ENCODE measurements at places on chromosomes 6 and 20. TPM values are rescaled to one million over a fixed set of nuclear protein-coding genes. Genes with fewer than 3 reads are reported as not detected.
A peak's percentile ranks its signal among the peaks of the same experiment; 100 is the strongest.

DNA sequence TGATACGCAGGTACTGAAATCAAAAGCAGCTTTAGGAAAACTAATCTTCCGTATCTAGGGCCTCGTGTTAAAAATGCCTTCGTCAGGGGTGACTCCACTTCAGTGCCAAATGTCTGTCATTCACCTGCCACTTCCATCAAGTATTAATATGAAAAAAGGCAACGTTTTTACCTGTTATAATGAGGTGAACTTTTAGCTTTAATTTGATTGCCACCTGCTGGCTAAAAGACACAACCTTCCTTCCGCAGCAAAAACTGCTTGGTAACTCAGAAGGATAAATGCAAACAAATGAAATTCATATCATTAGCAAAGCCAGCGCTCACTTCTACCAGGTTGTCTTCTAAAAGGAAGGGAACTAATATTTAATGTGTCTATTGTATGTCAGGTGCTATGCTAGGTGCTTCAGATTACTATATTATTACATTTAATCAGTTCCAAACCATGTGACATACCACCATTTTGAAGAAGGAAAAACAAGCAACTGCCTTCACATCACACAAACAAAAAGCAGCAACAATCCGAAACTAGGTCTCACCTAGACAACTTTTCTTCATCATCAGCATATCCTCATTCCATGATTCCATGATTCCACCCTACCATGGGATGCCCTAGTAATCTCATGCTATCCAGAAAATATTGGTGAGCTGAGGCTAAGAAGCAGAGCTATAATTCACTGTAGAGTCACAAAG lies 20.6 kb upstream of the ARHGAP18 start:
- no peak for DNase-seq
- H3K36me3 ChIP-seq = no peaks in the 10 kb centered on the region
- H3K27ac ChIP-seq = no peak overlapping the region

- DNase-seq = no peak
- no peaks in the 10 kb centered on the region for H3K36me3 ChIP-seq
- no peaks in the 10 kb centered on the region for H3K4me1 ChIP-seq
- H3K27ac ChIP-seq = no peak overlapping the region
These were observed 58.5 kb downstream of the SCAF8 start for GRCh38 chr6:154791556-154792317.

- H3K4me3 ChIP-seq = no peak overlapping the region
- H3K27me3 ChIP-seq = no peaks in the 10 kb centered on the region
- H3K36me3 ChIP-seq = no peaks in the 10 kb centered on the region
- H3K4me1 ChIP-seq = no peaks in the 10 kb centered on the region
These were observed 23.7 kb downstream of the SERPINB1 start for GRCh38 chr6:2817903-2818443.

- no peak overlapping the region for H3K4me3 ChIP-seq
- no peak overlapping the region for H3K27ac ChIP-seq
These were observed 129.1 kb upstream of the SALL4 start for GRCh38 chr20:51931371-51931781.

DNA sequence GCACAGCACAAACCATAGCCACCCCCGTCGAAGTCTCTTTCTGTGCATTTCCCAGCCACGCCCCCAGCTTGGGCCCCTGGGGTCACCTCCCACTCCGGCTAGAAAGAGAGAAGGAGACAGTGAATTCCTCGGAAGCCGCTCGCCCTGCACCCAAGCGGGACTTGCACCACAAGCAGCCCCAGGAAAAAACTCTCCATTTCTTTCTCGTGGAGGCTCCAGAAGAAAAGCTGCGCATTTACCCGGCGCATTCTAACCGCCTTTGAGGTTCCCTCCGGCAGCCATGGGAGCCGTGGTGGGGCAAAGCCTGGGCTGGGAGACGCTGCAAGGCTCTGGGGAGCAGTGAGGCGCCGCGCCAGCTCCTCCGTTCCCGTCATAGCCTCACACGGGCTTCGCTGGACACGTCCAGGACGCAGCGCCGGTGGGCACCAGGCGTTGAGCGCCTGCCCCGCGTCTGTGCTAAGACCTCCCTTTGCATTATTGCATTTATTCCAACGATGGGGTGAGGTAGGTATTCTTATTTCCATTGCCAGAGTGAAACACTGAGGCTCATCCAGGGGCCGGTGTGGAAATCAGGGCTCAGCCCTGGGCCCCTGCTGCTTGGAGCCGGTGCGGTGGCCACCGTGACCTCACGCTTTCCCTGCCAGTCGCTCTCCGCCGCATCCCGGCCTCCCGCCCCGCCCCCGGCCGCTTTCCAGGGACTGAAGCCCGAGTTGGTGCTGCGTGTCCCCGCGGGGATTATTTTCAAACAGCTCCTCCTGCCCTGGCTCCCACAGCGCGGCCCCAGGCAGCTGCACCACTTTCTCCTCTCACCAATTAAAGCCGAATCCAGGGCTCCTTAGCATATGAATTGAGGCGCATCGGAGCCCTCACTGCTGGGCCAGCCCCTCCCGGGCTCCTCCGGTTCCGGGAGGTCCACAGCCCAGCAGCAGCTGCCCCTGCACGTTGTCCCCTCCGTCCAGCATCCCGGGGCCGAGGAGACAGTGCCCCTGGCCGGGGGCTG lies 148.3 kb upstream of the AFDN start:
- DNase-seq = no peak
- H3K27me3 ChIP-seq = no peaks in the 10 kb centered on the region
- H3K4me3 ChIP-seq = peak overlapping the region; percentile 48
- peaks cover 9% of the 10 kb centered on the region for H3K4me1 ChIP-seq

- no peaks in the 10 kb centered on the region for H3K36me3 ChIP-seq
- no peaks in the 10 kb centered on the region for H3K4me1 ChIP-seq
- no peak overlapping the region for H3K4me3 ChIP-seq
These were observed 95.9 kb upstream of the EMILIN3 start for GRCh38 chr20:41462372-41463161.

Gene TNFAIP3
- 25.9 TPM for total RNA-seq

DNA sequence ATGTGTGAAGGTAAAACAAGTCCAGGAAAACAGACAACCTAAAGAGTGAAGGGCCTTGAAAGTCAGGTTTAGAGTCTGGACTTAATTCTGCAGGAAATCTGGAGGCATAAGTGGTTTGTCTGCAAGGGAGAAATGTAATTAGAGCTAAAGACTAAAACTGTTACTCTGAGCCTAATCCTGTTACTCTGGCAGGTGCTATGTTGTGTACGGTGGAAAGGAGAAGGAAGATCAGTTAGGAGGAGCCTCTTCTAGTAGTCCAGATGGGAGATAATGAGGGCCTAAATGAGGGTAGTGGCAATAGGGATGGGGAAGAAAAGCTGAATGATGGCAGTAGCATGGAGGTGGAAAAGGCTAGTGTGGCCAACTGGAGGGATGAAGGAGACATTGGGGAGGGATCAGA lies 118.5 kb downstream of the PDSS2 start:
- H3K4me3 ChIP-seq = no peak overlapping the region
- no peaks in the 10 kb centered on the region for H3K4me1 ChIP-seq
- no peak for DNase-seq
- no peaks in the 10 kb centered on the region for H3K27me3 ChIP-seq

- no peak for DNase-seq
- H3K4me3 ChIP-seq = no peak overlapping the region
- H3K4me1 ChIP-seq = no peaks in the 10 kb centered on the region
- no peaks in the 10 kb centered on the region for H3K36me3 ChIP-seq
- no peaks in the 10 kb centered on the region for H3K27me3 ChIP-seq
- no peak overlapping the region for H3K27ac ChIP-seq
These were observed 7.8 kb upstream of the CST3 start for GRCh38 chr20:23645575-23645974.

GRCh38 chr6:150324044-150324443 lies 44.8 kb upstream of the IYD start:
- H3K27me3 ChIP-seq = no peaks in the 10 kb centered on the region
- no peak overlapping the region for H3K4me3 ChIP-seq
- H3K27ac ChIP-seq = no peak overlapping the region
- no peak for DNase-seq
- no peaks in the 10 kb centered on the region for H3K4me1 ChIP-seq
- H3K36me3 ChIP-seq = no peaks in the 10 kb centered on the region

- H3K27me3 ChIP-seq = no peaks in the 10 kb centered on the region
- H3K4me3 ChIP-seq = no peak overlapping the region
- no peak for DNase-seq
- H3K36me3 ChIP-seq = no peaks in the 10 kb centered on the region
These were observed 84.0 kb upstream of the EXOC2 start for GRCh38 chr6:776951-777350.

Gene DYNLT2
- 2.6 TPM for total RNA-seq

Gene ADGRF5
- total RNA-seq = 41.6 TPM

DNA sequence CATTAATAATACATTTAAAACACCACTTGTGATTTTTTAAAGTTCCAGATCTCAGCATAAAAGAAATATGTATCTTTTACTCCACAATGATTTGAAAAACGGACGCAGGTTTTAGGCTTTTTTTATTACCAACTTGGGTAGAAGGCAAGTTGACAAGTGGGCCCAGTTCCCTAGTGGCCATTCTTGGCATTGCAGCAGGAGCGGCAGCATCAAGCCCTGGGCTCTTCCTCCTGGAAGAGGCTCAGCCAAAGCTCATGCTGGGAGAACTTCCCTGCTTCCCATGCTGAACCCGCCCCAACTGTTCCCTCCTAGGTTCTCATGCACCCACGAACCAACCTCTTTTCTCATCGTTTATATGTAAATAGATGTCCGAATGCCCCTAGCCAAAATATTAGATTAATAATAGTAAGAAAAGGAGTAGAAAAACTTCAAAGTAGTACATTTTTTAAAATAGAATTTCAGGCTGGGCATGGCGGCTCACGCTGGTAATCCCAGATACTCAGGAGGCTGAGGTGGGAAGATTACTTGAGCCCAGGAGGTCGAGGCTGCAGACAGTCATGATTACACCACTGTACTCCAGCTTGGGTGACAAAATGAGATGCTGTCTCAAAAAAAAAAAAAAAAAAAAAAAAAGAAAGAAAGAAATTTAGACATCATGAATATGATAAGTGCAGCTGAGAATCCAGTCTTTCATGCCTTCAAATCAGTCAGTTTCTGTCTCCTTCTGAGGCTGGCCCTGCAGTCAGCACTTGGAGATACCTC lies 18.2 kb upstream of the MYB start:
- no peak for DNase-seq
- no peaks in the 10 kb centered on the region for H3K36me3 ChIP-seq
- no peaks in the 10 kb centered on the region for H3K4me1 ChIP-seq
- no peaks in the 10 kb centered on the region for H3K27me3 ChIP-seq
- no peak overlapping the region for H3K27ac ChIP-seq

Gene NNAT
- 9.7 TPM for total RNA-seq

DNA sequence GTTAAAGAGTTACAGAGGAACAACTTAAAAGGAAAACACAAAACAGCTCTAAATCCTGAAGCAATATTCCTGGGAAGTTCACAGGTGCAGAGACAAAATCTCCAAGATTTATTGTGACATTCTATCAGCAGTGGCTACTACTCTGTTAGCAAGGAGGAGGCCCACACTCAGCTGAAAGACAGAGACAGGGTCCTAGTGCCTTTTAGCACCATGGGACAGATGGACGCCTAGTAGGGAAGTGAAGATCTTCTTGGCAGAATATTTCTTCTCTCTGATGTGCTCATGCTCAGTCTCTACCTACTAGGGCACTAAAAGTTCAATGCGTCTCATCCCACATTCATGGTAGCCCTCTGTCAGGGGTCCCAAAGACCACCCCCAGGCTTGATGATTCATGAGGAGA lies 133.4 kb downstream of the LAMP5 start:
- no peak overlapping the region for H3K27ac ChIP-seq
- H3K27me3 ChIP-seq = no peaks in the 10 kb centered on the region
- H3K36me3 ChIP-seq = no peaks in the 10 kb centered on the region
- H3K4me1 ChIP-seq = no peaks in the 10 kb centered on the region

GRCh38 chr6:14085176-14085787 lies 32.3 kb upstream of the CD83 start:
- H3K4me3 ChIP-seq = no peak overlapping the region
- H3K4me1 ChIP-seq = no peaks in the 10 kb centered on the region
- H3K27ac ChIP-seq = no peak overlapping the region
- no peaks in the 10 kb centered on the region for H3K36me3 ChIP-seq
- DNase-seq = no peak

DNA sequence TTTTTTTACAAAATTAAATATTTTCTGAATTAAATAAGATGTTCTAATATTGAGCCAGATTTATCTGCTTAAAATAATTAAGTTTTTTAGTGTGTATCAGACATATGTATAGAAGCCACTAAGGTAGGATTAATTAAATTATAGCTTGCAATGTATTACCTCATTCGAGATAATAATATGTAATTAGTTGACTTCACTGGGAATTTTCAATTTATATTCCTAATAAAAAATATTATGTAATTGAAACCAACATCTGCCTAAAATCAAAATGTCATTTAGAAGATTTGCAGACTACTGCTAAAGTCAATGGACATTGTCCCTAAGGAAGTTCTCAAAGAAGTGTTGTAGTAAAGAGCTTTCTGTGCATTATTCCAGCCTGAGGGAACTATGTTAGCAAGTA lies 254.7 kb downstream of the EYS start:
- no peaks in the 10 kb centered on the region for H3K4me1 ChIP-seq
- no peaks in the 10 kb centered on the region for H3K27me3 ChIP-seq
- no peak for DNase-seq
- H3K4me3 ChIP-seq = no peak overlapping the region

- H3K4me3 ChIP-seq = no peak overlapping the region
- no peaks in the 10 kb centered on the region for H3K27me3 ChIP-seq
- DNase-seq = no peak
- no peaks in the 10 kb centered on the region for H3K36me3 ChIP-seq
- H3K4me1 ChIP-seq = no peaks in the 10 kb centered on the region
These were observed 214.9 kb downstream of the ZFAND3 start for GRCh38 chr6:38034274-38034914.

Gene REM1
- total RNA-seq = 3.4 TPM

DNA sequence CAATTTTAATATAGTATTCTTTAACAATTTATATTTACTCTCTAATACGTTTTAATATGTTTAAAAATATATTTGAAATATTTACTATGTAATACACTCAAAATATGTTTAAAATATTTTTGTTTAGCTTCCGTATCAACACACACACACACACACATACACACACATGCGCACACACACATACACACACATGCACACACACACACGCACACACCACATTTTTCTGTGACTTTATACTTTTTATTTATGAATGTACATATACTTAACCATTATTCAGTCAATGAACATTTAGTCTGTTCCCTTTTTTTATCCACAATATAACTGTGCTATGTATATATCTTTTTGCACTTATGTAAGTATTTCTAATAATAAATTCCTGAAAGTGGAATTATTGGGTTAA lies 15.7 kb downstream of the OR2B6 start:
- no peak overlapping the region for H3K4me3 ChIP-seq
- H3K27me3 ChIP-seq = no peaks in the 10 kb centered on the region
- H3K4me1 ChIP-seq = no peaks in the 10 kb centered on the region
- no peaks in the 10 kb centered on the region for H3K36me3 ChIP-seq
- H3K27ac ChIP-seq = no peak overlapping the region
- no peak for DNase-seq

GRCh38 chr6:13763740-13764381 lies 50.5 kb downstream of the MCUR1 start:
- H3K27me3 ChIP-seq = no peaks in the 10 kb centered on the region
- no peak overlapping the region for H3K27ac ChIP-seq
- DNase-seq = no peak
- H3K36me3 ChIP-seq = no peaks in the 10 kb centered on the region

GRCh38 chr20:38460040-38460623 lies 12.5 kb upstream of the RALGAPB start:
- H3K36me3 ChIP-seq = no peaks in the 10 kb centered on the region
- H3K27me3 ChIP-seq = no peaks in the 10 kb centered on the region
- H3K4me3 ChIP-seq = no peak overlapping the region
- H3K4me1 ChIP-seq = no peaks in the 10 kb centered on the region
- DNase-seq = no peak
